ENCODE measurements at places on chromosomes 1 and 21.

DNA sequence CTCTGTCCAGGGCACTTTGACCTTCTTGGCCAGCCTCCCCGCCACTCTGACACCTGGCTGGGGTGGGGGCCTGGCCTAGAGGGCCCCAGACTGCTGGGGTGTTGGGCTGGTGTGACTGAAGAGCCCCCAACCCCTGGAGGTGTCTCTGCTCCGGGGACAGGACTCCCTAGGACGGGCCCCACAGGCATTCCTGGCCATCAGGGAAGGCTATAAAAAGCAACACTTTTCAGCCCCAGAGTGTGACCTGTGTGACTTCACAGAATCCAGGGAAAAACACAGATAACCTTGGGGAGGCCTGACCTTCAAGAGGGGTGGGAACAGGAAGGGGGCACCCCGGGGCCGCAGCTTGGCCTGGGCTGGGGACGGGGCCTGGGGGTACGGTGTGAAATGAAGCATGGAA, 24.0 kb upstream of the CASZ1 start:
- no peak for DNase-seq

- DNase-seq: no peak
Observed at GRCh38 chr1:199245946-199246345, 607.1 kb downstream of the PTPRC start.

DNA sequence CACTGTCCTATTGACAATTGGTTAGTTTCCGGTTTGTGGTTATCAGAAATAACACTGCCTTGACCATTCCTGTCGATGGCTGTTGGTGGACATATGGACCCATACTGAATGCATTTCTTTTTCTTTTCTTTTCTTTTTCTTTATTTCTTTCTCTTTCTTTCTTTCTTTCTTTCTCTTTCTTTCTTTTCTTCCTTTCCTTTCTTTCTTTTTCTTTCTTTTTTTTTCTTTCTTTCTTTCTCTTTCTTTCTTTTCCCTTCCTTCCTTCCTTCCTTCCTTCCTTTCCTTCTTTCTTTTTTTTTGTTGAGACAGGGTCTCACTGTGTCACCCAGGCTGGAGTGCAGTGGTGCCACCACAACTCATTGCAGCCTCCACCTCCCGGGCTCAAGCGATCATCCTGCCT, 24.4 kb downstream of the RIPPLY3 start:
- DNase-seq: no peak

GRCh38 chr1:229409616-229410369, 24.1 kb downstream of the ACTA1 start:
- peak; percentile 67 for DNase-seq

DNA sequence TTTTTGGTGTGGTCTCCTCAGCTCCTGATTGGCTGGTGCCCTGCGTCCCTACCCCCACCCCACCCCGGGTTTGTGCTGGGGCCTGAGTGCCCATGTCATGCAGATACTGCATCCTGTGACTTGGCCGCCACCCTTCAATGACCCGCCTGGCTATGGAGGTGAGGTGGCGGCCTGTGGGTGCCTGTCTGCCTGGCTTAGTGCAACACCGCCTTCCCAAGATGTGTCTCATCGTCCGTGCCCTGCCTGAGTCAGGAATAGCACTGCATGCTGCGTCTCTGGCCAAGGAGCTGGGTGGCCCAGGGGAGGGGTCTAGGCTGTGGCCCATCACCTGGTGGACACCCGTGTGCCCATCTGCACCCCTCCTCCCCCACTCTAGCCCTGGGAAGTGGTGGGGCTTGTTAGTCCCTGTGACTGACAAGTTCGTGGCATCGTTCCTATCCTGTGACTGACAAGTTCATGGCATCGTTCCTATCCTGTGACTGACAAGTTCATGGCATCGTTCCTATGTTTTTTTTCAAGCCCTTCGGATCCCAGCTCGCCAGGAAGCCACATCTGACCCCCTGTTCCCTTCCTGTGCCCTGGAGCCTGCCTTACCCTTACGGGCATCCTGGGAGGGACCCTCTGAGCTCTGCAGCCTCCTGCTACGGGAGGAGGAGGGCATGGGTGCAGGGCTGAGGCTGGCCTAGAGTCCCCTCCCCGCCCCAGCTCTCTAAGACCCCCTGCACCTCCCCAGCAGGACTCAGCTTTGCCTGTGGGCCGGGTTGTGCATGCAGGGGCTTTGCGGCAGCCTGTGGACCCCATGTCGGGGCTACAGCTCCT, 7.5 kb downstream of the SLX9 start:
- no peak for DNase-seq

DNA sequence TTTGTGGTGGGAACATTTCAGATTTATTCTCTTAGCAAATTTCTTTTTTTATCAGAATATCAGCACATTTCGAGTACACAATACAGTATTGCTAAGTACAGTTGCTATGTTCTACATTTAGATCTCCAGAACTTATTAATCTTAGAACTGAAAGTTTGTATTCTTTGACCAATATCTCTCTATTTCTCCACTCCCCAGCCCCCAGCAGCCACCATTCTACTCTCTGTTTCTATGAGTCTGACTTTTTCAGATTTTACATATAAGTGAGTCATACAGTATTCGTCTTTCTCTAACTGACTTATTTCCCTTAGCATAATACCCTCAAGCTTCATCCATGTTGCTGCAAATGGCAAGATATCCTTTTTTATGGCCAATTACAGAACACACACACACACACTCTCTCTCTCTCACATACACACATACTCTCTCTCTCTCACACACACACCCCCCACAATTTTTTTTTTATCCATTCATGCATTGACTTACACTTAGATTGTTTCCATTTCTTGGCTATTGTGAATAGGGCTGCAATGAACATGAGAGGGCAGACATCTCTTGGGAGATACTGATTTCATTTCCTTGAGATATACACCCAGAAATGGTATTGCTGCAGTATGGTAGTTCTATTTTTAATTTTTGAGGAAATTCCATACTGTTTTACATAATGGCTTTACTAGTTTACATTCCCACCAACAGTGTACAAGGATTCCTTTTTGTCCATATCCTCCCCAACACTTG, 15.7 kb downstream of the RPTN start:
- no peak for DNase-seq

- DNase-seq: no peak
Observed at GRCh38 chr1:35893051-35893879, 10.3 kb downstream of the AGO1 start.

GRCh38 chr1:10242811-10243210, 32.4 kb downstream of the KIF1B start:
- DNase-seq: no peak

GRCh38 chr1:41766041-41766440, 152.7 kb downstream of the HIVEP3 start:
- DNase-seq: no peak

- peak; percentile 79 for DNase-seq
Observed at GRCh38 chr1:29237129-29237821, 953 bp downstream of the PTPRU start.

DNA sequence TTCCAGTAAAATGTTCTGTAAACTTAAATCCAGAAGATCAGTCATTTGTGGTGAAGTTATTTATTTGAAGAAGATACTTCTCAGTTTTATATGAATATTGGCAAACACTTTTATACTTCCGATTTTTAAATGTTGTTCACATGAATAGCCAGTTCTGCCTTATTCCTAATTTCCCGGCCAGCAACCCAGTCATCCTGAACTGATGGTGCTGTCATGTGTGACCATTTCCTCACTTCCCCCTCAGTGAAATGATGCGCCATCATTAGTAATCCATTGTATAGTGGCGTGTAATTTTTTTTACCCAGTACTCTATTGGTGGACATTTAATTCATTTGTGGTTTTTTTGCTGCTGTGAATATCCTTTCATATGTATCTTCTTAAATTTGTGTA, 16.4 kb downstream of the GPSM2 start:
- DNase-seq: no peak

DNA sequence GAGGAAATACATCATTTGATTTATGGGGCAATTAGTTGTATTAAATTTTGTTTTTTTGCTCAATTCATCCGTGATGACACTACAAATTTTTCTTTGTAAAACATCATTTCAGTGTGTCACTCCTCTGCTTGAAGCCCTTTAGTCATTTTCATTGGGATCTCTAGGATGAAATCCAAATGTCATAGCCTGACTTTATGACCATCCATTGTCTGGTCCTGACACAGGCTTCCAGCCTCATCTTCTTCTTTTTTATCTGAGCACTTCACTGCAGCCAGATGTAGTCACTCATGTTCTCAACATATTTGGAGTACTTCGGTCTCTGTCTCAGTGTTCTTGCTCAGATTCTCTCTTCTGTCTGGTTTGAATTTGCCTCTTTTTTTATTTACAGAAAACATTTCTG, 173.1 kb downstream of the HMCN1 start:
- DNase-seq: no peak

DNA sequence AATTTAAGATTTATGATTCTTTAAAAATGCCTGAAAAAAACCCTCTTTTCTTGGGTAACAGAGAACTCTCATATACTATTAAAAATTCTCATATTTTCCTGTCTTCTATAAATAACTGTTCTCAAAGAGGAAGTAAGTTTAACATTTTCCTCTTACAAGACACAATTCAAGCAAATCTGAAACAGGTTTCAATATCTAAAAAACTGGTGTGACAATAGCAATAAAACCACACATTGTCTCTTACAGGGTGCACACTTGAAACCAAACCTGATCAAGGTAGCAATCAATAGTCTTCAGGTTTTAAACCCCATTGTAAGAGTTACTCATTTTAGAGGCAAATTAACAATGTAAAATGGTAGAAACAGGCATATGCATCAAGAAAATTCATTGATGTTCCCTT, 28.0 kb downstream of the FUBP1 start:
- DNase-seq: no peak

DNA sequence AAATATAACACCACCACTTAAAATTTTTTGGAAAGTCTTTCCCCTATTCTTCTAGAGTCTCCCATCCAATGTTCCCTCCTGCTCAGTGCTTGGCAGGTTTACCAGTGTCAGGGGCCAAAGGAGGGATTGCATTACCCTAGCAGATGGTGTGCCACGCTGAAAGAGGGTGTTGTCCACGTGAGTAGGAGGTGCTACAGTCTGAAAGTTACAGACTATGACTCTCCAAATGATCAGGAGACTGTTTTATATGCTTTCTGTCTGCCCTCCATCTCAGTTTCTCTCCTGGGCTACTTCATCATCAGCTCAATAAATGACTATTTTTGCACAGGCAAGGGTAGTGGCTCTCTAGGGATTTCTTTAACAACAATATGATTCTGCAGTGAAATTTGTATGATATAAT, 31.3 kb upstream of the ANGPTL7 start:
- no peak for DNase-seq

DNA sequence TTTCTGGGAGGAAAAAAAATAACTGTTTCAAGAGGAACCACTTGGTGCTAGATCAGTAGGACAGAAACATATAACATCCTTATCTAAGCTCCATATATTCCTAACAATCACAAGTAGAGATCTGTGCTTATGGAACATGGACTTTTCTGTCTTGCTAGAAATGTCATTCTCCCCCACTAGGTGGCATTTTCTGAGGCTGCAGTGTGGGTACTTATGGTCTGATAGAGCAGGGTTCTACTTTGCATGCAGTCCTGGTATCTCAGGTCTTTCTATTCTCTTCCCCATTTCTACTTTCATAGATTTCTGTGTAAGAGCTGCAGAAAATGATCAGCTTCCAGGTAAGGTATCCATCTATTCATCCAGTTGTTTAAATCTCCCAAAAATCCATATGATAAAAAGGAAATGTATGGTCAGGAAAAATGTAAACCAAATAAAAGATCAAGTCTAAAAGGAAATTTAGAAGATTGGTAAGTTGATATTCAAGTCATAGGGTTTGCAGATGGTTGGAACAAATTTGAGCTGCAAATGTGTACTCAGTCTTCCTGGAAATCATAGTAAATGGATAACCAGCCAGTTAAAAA, 1.5 kb downstream of the ZNF684 start:
- peak; percentile 60 for DNase-seq

- no peak for DNase-seq
Observed at GRCh38 chr21:37695111-37695510, 221.1 kb downstream of the KCNJ6 start.

DNA sequence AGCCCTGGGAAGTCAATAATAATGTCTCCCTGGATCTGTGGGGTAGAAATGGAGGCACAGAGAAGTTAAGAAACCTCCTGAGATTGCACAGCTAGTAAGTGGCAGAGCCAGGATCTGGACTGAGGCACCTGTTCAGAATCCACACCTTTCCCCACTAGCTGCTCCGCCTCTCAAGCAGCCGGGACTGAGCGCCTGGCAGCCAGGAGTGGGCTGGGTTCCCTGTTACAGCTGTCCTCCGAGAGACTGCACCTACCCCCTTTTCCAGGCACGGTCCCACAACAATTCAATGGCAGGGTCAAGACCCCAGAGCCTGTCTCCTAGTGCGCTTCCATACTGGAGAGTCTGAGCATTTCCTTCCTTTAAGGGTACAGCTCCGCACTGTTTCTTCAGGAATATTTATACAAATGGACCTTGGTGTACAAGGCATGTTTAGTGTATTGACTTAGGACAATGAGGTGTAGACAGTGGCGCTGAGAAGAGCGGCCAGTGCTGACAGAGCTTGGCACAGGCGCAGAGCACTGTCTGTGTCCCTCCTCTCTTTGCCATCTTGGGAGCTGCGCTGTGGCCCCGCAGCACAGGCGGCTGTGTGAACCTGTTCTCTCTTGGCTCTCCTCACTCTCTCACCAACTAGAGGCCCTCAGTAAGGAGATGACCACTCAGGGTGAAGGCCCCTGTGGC, 24.4 kb downstream of the GRHL3 start:
- no peak for DNase-seq

- DNase-seq: peak; percentile 79
Observed at GRCh38 chr21:42220138-42220701, 1.3 kb downstream of the ABCG1 start.

- DNase-seq: no peak
Observed at GRCh38 chr1:209767096-209767495, 11.2 kb downstream of the TRAF3IP3 start.

- DNase-seq: no peak
Observed at GRCh38 chr1:108703939-108704338, 8.8 kb upstream of the FNDC7 start.

DNA sequence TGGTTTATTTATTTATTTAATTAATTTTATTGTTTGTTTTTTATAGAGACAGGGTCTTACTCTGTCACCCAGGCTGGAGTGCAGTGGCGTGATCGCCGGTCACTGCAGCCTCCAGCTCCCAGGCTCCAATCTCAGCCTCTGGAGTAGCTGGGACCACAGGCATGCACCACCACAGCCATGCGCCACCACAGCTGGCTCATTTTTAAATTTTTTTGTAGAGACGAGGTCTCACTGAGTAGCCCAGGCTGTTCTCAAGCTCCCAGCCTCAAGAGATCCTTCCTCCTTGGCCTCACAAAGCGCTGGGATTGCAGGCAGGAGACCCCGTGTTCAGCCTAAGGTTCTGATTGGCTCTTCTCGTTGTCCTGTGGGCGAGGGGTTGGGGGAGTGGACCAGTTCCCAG, 22.1 kb downstream of the UMODL1 start:
- DNase-seq: no peak

DNA sequence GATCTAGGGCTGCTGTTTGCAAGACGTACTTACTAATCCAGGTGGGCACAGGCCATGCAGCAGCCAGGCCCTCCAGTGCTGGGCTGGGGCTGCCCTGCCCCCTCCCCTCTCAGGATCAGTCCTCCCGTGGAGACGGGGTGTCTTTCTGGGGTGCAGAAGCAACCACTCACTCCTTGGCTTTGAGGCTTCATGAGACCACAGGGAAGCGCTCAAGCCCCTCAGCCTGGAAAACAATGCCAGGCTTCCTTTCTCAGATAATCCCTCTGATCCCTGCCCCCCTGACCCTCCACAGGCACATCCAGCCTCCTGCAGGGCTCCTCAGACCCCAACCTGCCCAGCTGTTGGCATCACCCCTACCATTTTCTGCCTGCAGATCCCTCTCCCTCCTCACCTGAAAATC, 13.9 kb upstream of the C2CD2 start:
- DNase-seq: no peak

GRCh38 chr1:101971304-101971703, 25.4 kb downstream of the OLFM3 start:
- no peak for DNase-seq

- peak; percentile 53 for DNase-seq
Observed at GRCh38 chr1:8858888-8859706, 19.4 kb downstream of the ENO1 start.

Data from SK-N-SH (cell line).